CD4-positive, alpha-beta T cell (primary cell): ENCODE measurements at places on chromosomes 11 and 22. TPM values are rescaled to one million over a fixed set of nuclear protein-coding genes. Genes with fewer than 3 reads are reported as not detected.

- no peak for DNase-seq
Measured at GRCh38 chr11:10038521-10039302, 255.3 kb downstream of the SBF2 start.

NLRP6 gene
- 14.7 TPM for total RNA-seq

PKP3 gene
- 0.60 TPM for total RNA-seq

GRCh38 chr11:58938398-58938797, 890 bp upstream of the GLYATL1 start:
- DNase-seq: no peak

DNA sequence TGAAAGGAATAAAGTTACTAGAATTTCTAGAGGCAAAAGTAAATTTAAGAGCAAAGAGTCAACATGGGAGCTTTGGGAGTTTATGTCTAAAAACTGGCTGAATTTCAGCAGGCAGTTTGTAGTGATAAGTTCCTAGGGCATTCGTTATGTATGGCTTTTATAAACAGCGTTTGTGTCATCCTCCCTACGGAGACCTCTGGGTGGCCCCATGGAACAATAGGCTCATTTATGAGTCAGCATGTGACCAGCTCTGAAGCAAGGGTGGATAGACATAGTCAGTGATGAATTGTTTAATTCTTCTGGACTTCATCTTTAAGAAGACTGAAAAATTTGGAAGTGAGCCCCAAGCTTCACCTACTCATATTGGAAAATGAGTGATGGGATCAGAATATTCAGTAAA, 37.1 kb downstream of the SVIP start:
- DNase-seq: no peak

DNA sequence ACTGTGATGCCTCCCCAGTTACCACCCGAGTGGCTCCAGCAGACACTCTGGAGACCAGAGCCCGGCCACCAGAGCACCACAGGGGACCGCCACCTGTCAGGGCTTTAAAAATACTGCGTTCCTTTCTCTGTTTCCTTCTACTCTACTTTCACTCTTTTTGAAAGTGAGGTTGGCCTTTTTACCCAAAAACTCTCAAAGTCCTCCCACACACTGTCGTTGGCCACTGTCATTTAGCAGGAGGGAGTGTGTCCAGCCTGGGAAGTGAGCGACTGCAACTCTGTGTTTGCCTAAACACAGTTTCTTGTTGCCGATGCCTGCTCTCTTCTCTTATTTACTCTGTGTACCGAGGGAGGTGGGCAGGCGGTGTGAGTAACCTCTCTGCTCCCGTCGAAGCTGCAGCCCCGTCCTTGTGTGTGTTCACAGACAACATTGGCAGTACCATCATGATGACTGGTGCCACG, 90.8 kb upstream of the CLDN5 start:
- no peak for DNase-seq

DNA sequence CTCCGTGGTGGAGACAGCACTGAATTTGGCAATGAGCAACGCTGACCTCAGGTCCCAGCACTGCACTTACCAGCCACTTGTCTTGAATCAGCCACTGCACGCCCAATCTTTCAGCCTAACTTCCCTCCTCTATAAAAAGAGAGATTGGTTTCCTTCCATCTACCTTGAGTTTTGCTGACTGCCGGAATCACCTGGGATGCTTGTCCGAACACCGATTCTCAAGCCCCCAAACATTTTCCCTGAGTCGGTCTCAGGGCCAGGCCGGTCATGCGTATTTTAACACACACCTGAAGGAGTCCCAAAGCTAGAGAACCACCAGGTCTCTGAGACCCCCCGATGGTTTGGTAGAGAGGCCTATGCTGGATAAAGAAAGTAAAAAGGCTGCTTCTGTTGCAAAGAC, 131.5 kb downstream of the SPATA19 start:
- no peak for DNase-seq

DNA sequence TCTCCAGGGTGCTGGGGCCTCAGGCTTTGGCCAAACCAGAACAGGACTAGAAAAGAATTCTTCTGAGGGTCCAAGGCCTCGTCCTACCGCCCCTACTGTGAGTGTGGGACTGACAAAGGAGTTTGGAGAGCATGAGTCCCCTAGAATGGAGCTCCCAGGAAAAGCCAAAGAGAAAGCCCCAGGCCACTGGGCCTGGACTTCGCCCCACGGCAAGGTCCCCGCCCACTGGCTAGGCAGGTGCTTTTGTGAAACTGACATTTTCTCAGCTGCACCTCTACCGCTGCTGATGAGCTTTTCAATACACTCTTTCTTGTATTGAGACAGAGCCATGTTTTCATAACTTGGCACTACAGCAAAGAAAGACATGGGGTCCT, 9.7 kb upstream of the FGF3 start:
- DNase-seq: no peak

DNA sequence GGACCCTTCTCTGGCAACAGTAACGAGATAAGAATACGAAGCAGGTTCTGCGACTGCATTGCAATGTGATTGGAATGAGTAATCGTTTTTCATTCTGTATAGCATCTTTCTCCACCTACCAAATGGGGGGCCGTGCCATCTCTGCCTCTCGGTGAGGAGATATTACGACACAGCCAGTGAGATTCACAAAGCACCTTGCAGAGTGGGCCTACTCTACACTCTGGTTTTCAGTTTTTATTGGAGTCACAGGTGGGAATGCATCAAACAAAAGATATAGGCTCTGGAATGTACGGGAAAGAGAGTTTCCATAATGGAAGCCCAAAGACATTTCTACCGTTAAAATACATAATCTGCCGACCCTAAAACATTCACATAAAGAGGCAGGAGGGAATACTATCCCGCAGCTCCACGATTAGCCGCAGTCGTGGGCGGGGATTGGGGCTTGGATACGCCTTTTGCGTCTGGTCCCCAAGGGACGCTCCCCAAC, 423 bp upstream of the RTN3 start:
- no peak for DNase-seq

TCN2 gene
- 0.53 TPM for total RNA-seq

- DNase-seq: no peak
Measured at GRCh38 chr11:6482441-6482840, 1.1 kb downstream of the TIMM10B start.

DNA sequence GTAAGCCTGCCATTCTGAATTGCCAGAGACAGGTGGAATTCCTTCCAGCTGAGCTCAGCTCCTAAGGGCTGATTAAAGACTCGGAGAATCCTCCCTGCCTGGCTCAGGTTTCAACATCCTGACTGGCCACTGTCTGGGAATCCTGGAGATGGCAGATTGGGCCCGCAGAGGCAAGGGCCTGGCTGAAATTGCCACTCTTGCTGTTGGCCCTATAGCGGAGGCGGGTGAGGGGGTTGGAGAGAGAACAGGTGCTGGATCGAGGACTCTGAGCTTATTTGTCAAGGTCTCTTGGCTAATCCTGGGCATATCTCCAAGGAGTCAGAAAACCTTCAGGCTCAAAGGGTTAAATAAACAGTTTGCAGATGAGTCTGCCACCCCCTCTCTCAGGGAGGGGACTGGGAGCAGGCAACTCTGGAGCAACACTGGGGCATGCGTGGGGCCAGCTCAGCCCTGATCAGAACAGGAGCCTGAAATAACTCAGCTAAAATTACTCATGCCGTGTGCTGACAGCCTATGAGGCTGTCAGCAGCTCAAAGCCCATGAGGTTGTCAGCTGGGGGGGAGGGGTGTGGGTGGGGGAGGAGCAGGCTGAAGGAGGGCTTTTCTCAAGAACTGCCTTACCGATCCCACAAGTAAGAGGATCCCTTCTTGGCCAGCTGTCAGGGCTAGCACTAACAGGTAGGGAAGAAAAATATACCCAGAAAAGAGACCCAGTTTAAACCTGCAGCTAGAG, 14.7 kb upstream of the MFRP start:
- no peak for DNase-seq

RELT gene
- 107 TPM for total RNA-seq

GRM5 gene
- not detected for total RNA-seq

RBFOX2 gene
- 2.4 TPM for total RNA-seq

ZP1 gene
- not detected for total RNA-seq

BIRC3 gene
- 124 TPM for total RNA-seq

- no peak for DNase-seq
Measured at GRCh38 chr11:84212468-84213390, 926.6 kb upstream of the CCDC90B start.

UCP2 gene
- 467 TPM for total RNA-seq

DNA sequence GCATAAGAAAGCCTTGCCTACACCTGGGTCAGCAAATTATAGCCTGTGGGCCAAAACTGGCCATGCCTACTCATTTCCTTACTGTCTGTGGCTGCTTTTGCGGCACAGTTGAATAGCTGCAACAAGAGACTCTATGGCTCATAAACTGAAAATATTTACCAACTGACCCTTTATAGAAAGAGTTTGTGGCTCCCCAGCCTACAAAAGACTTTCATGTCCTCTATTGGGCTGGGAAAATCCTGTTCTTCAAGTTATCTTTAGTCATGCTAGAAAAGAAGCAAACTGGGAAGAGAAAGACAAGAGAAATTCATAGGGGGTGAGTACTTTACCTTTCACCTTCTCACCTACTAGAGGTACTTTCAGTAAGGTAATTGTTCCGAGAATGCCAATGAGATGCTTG, 175.1 kb downstream of the SWAP70 start:
- no peak for DNase-seq

DNA sequence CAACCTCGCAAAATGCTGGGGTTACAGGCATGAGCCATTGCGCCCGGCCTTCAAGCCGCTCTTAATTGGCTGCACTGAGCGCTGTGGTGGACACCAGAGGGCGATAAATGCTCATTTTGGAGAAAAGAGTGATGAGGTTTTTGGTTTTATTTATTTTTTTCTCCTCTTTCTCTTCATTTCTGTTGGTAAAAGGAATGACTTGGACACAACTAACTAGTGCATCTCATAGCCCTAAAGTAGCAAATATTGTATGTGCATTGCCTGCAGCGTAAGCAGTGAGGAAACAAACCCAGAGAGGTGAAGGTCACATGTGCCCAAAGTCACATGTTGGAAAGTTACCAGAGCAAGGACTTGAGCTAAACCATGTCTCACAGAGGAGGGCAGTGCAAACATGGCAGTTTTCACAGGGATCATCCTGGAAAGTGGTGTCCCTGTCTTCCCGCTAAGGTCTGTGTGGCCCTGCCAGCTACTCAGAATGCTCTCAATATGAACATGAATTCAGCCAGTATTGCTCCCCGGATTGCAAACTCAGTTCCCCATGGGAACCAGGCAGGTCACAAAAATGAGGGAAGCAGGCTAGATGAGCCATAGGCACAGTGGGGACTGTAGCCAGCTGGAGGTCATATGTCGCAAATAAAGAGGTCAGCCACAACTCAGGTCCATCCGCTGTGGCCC, 8.6 kb upstream of the CD82 start:
- DNase-seq: peak; percentile 72

- DNase-seq: no peak
Measured at GRCh38 chr22:37258005-37258752, 14.1 kb upstream of the RAC2 start.

- DNase-seq: peak; percentile 61
Measured at GRCh38 chr11:65637794-65638419, at the start of gene SIPA1. Gene SIPA1 (plus strand): TSS chr11:65638101. CDS start chr11:65640922, 2,821 bp downstream.

NXPE1 gene
- not detected for total RNA-seq
